Pulmonary artery endothelial cell (primary cell): ENCODE measurements at places on chromosomes 11 and 22. TPM values are rescaled to one million over a fixed set of nuclear protein-coding genes. Genes with fewer than 3 reads are reported as not detected.

Gene SCUBE2
- total RNA-seq, result 0.73 and 0.74 TPM in 2 replicates

- no peak for DNase-seq
These were observed 4.9 kb downstream of the MS4A15 start for GRCh38 chr11:60761436-60762190.

GRCh38 chr11:8693010-8693551 is 10.5 kb downstream of the RPL27A start:
- DNase-seq, result no peak

GRCh38 chr11:131838016-131838415 is 467.6 kb downstream of the NTM start:
- DNase-seq, result no peak

- DNase-seq, result no peak
These were observed 789.4 kb upstream of the KIRREL3 start for GRCh38 chr11:127789927-127790326.

- no peak for DNase-seq
These were observed 19.8 kb downstream of the PRMT3 start for GRCh38 chr11:20407344-20407743.

DNA sequence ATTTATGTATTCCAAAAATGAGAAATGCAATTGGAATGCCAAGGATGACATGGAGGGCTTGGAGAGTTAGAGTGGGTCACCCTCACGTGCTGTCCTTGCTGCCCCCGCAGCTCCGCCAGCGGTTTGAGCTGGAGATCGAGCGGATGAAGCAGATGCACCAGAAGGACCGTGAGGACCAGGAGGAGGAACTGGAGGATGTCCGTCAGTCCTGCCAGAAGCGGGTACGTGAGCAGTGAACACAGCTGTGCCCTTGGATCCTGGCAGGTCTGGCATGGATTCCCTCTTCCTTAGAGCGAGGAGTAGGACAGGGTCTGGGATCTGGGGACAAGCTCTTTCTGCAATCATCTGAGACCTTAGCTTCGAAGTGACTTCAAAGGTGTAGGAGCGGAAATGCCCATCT is 166.2 kb downstream of the MYO18B start:
- DNase-seq, result no peak

GRCh38 chr11:67665541-67666302 is 8.7 kb downstream of the ALDH3B2 start:
- no peak for DNase-seq

DNA sequence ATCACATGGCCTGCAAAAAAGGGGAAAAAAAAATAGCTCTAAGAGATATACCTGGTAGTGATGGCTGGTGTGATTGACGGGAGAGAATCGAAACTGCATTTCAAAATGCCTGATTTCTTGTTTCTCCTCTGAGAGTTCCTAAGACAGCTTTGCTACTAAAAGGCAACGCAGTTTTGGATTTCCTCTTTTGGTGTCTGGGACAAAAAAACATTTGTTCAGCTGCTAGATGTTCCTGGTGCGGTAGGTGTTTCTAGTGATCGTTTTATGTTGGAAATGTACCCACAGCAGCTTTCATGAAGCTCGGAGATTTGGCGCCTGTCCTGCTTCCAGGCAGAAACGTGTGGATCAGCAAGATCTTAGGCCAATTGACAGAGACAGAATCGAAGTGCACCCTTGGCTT is 18.1 kb downstream of the P2RX3 start:
- no peak for DNase-seq

GRCh38 chr11:123374622-123374968 is 55.5 kb upstream of the GRAMD1B start:
- no peak for DNase-seq

Gene RIMBP3C
- total RNA-seq, result 0.04 TPM in 1 of 2 replicates, not detected in the other

DNA sequence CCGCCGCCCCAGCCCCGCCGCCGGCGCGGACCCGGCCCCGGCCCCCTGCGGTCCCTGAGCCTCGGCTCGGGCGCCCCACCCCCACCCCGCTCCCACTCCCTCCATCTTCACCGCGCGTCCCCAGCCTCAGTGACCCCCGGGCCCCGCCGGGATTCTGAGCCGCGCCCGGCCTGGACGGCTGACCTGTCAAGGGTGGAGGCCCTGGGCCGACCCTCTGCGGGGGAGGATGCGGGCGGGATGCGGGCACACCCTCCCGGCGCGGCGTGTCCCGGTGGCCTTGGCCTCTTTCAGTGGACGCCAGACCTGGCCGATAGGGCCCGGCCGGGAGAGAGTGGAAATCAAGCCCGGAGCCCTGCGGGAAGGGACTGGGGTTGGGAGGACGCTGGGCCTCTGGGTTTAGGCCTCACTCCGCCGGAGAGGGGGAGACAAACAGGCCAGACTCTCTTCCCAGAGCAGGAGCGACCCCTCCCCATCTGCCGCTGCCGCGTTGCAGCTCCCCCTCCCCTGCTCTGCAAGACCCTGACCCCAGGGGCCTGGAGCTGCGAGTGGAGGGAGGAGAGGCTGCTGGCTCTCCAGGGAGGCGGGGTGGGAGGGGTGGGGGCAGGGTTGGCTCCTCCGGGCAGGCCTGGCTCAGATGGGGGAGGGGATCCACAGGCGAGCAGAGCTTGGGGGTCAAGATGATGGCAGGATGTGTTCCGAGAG is 525 bp downstream of the MAPK8IP2 start:
- DNase-seq, result no peak

GRCh38 chr11:1825785-1826451 is 8.9 kb upstream of the SYT8 start:
- DNase-seq, result no peak

- DNase-seq, result peak; percentile 26
These were observed 82.1 kb downstream of the C11orf58 start for GRCh38 chr11:16820324-16821092.

DNA sequence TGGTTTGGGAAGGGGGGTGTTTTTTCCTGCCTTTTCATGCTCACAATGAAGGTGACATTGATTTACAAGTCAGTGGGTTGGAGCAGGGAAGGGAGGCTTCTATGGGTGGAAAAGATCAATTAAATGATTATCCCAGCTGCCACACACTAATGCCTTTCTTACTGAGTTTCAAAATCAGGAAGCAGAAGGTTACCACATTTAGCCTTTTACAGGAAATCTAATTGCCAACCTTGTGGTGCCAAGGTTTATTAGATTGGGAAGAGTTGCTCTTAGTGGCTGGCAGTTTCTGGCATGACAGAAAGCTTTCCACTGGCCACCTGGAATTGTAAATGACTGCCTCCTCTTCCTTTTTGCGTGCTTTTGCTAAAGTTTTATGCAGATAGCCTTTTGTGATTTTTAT is 98.7 kb downstream of the NAV2 start:
- DNase-seq, result no peak

- no peak for DNase-seq
These were observed 46.7 kb downstream of the PACS1 start for GRCh38 chr11:66116576-66117361.

DNA sequence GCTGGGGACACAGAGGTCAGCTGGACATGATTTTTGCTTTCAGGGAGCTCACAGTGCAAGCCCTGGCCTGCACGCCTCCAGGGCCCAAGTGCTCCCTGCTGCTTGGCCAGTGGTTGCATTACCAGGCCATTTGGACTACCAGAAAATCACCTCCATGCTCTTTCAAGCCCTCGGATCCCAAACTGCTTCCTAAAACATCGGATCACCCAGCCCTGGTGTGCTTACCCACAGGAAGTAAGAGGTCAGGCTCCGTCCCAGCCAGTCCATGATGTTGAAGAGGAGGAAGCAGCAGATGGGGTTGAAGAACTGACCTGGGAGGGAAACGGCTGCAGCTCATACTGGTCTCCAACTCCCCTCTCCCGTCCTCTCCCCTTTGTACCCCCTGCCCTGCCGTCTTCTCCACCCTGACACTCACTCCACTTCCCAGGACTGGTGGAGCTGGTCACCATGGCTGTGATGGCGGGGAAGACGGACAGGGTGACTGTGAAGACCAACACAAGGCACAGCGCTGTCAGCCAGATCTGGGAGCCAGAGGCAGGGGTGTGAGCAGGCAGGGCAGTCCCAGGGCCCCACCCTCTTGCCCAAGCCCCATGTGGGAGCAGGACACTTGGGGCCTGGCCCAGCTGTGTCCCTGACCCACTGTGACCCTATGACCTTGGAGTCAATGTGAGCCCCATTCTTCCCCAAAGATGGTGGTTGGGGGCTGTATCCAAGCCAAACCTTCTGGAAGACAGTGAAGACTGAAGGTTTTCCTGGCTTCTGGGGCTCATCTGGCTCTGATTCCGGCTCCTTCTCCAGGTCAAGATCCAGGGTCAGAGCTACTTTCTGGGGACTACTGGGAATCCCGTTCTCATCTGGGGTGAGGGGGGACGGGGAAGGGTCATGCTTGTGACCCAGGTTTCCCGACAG is 5.6 kb downstream of the SLC29A2 start:
- DNase-seq, result no peak

DNA sequence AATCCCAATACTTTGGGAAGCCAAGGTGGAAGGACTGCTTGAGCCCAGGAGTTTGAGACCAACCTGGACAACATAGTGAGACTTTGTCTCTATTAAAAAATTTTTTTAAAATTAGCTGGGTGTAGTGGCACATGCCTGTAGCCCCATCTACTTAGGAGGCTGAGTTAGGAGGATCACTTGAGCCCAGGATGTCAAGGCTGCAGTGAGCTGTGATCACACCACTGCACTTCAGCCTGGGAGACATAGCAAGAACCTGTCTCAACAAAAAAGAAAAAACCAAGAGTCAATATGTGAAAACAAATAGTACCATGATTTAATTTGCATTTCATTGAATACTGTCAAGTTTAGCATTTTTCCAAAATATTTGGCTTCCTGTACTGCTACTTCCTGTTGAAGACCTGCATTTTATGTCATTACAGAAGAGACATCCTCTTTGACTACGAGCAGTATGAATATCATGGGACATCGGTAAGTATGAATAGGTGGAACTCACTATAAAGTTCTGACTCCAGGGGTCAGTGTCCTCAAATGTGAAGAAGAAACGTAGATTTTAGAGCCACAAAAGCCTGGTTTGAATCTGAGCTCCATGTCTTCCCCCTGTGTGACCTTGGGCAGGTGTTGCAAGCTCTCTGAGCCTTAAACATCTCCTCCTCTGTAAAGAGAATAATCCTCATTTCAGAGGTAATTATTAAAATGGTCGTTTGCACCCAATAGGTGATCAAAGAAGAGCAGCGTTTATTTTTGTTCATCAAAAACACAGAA is 16.0 kb downstream of the CDC45 start:
- DNase-seq, result peak; percentile 26

GRCh38 chr22:44650806-44651205 is 51.2 kb upstream of the PRR5 start:
- DNase-seq, result no peak

- DNase-seq, result peak; percentile 7
These were observed 79.0 kb downstream of the LARGE2 start for GRCh38 chr11:46001448-46001914.

DNA sequence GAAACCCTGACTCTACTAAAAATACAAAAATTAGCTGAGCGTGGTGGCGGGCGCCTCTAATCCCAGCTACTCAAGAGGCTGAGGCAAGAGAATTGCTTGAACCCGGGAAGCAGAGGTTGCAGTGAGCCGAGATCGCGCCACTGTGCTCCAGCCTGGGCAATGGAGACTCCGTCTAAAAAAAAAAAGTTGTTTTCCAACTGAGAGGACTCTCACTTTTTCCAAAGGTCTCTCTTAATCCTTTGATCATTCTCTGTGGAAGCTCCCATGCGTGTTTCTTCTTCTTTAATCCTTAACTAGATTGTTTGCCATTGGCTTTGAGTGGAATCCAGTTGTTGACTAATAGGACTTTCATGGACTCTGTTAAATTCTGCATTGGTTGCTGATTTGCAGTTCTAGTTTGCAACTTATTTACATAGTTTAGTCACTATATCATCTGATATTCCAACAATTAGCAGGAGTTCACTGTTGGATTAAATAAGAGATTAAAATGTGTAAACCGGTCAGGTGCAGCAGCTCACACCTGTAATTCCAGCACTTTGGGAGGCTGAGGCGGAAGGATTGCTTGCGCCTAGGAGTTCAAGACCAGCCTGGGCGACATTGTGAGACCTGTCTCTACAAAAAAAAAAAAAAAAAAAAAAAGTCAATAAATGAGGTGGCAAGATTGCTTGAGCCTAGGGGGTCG is 79.7 kb downstream of the C22orf31 start:
- DNase-seq, result no peak

- DNase-seq, result peak; percentile 7
These were observed 52.9 kb downstream of the UVRAG start for GRCh38 chr11:75867778-75868374.

Gene DMC1
- total RNA-seq, result 2.2 and 3.1 TPM in 2 replicates

DNA sequence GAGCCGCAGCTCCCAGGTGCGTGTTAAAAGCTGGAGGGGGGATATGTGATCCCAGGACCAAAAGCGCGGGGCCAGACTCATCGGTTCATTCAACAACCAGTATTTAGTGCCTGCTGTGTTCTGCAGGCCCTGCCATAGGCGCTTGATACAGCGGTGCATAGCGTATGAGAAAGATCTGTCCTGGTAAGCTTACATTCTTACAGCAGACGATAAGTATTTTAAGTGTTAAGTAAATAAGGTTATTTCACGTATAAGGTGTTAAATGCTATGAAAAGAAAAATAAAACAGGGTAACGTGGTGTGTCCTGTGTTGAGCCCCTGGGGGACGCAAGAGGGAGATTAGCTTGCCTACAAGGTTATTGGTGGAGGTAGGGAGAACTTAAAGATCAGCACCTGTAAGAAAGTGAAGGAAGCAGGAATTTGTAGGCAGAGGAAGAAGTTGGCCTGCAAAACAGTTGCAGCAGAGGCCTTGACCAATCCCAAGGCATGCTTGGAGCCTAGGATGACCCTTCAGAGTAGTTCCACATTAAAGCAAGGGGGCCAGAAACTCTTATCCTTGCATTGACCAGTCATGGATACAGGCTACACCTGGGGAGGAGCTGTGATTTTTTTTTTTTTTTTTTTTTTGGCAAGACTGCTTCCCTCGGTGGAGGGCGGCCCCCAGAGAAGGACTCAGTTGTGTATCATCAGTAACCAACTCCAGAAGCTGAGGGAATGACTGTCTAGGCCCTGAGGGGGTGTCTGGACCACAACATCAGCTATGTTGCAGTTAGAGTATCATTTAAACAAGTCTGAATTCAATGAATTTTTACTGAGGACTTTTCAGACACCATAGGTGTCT is 487 bp upstream of the LIPT2 start:
- no peak for DNase-seq

DNA sequence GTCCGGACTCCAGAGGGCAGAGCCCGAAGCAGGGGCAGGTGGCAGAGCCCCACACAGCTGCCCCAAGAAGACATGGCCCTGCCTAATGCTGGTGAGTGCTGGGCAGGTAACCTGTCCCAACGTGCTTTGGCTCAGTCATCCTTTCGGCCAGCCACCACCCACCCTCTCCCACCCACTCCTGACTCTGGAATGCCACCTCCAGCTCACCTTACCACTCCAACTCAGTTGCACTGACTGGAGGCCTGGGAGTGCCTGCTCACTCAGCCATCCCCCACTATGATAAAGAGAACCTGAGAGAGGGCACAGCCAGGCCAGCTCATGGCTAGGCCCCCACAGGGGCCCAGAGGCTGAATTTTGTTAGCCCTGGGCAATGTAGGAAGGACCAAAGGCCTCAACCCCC is 53.8 kb upstream of the MPEG1 start:
- no peak for DNase-seq

- DNase-seq, result no peak
These were observed 93.4 kb downstream of the NTM start for GRCh38 chr11:131463649-131464425.

Gene PKP3
- total RNA-seq, result 0.26 and 0.67 TPM in 2 replicates
